ENCODE measurements at places on chromosomes 3 and 15.

DNA sequence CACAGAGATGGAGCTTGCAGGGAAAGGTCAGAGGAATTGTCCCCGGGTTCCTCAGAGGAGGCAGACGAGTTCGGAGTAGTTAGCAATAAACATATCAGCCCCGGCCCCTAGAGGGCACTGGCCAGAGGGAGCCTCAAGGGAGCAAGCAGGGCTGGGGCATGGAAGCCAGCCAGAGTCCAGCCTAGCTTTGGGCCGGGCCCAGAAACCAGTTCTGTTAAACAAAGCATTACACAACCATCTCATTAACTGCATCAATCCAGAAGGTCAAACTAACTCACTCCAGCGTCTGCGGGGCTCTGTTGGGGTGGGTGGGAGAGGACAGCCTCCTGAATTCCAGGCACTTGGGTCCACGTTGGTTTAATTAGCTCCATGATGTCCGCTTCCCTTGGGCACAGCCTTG is 41.0 kb upstream of the IREB2 start:
- H3K27ac ChIP-seq: no peak overlapping the region
- no peaks in the 10 kb centered on the region for H3K27me3 ChIP-seq
- no peak for DNase-seq
- no peak overlapping the region for H3K4me3 ChIP-seq

DNA sequence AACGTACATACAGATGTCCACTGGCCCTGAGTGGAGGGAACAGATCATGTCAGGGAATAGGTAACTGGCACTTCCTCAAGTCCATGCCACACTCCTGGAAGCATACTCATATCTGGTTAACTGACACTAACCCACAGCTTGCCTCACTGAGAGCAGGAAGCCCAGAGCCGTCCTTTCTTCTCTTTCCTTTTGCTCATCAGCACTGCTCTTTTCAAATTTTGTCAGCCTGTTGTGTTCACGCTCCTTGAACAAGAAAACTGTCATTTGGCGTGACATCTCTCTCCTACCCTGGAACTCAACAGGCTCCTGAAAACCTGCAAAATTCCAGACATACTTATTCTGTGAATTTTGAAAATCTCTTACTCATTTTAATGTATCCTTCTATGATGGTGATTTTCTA is 360.2 kb downstream of the MAGI1 start:
- no peaks in the 10 kb centered on the region for H3K27me3 ChIP-seq
- H3K4me1 ChIP-seq: no peaks in the 10 kb centered on the region
- DNase-seq: no peak
- H3K27ac ChIP-seq: no peak overlapping the region
- H3K36me3 ChIP-seq: no peaks in the 10 kb centered on the region
- no peak overlapping the region for H3K4me3 ChIP-seq

- H3K27ac ChIP-seq: peak overlapping the region; percentile 36
- H3K4me3 ChIP-seq: no peak overlapping the region
- H3K27me3 ChIP-seq: no peaks in the 10 kb centered on the region
Observed at GRCh38 chr15:22780267-22780666, 6.2 kb upstream of the NIPA1 start.

GRCh38 chr3:44442596-44443309 is 34.7 kb downstream of the ZNF445 start:
- peaks cover 14% of the 10 kb centered on the region for H3K36me3 ChIP-seq
- no peak for DNase-seq
- H3K27me3 ChIP-seq: no peaks in the 10 kb centered on the region
- no peak overlapping the region for H3K27ac ChIP-seq

GRCh38 chr3:101026881-101027280 is 33.7 kb upstream of the ABI3BP start:
- H3K27me3 ChIP-seq: no peaks in the 10 kb centered on the region
- H3K27ac ChIP-seq: no peak overlapping the region
- H3K36me3 ChIP-seq: no peaks in the 10 kb centered on the region
- H3K4me3 ChIP-seq: no peak overlapping the region
- no peak for DNase-seq

- H3K36me3 ChIP-seq: no peaks in the 10 kb centered on the region
- no peak overlapping the region for H3K4me3 ChIP-seq
- H3K27ac ChIP-seq: no peak overlapping the region
- no peaks in the 10 kb centered on the region for H3K27me3 ChIP-seq
- H3K4me1 ChIP-seq: no peaks in the 10 kb centered on the region
Observed at GRCh38 chr3:164460851-164461250, 617.4 kb downstream of the SI start.

- DNase-seq: no peak
- peaks cover 11% of the 10 kb centered on the region for H3K4me1 ChIP-seq
- H3K4me3 ChIP-seq: peak within 1 kb of the TSS; percentile 45
- no peak within 1 kb of the TSS for H3K27ac ChIP-seq
Observed at GRCh38 chr3:126357295-126358037, at the start of gene KLF15. Gene KLF15, minus strand, starts transcription at chr3:126357408. Its CDS starts 4,486 bp downstream, at chr3:126352922.

DNA sequence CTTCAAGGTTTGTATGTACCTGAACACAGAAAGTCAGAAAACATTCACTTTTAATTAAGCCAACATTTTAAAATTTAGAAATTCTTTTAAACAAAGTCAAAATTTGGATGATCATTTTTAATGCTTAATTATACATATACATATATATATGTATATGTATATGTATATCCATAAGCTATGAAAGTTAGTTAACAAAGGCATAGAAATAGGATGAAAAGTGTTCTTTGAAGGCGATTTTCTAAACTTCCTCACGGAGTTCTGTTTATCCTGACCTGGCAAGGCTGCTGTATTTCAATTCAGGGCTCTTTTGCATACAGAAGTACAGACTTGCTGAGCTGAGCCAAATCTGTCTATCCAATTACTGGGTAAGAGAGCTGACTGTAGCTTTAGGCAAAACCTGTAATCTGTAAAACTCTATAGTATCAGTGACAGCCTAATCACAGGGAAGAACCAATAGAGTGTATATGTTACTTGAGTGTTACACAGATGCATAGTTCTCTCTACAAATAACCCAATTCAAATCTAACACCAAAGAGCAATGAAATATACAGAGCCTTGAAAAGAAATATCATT is 32.1 kb upstream of the THRB start:
- no peak for DNase-seq
- no peak overlapping the region for H3K27ac ChIP-seq
- H3K4me1 ChIP-seq: peaks cover 13% of the 10 kb centered on the region
- no peaks in the 10 kb centered on the region for H3K36me3 ChIP-seq
- H3K27me3 ChIP-seq: peaks cover 6% of the 10 kb centered on the region
- no peak overlapping the region for H3K4me3 ChIP-seq

DNA sequence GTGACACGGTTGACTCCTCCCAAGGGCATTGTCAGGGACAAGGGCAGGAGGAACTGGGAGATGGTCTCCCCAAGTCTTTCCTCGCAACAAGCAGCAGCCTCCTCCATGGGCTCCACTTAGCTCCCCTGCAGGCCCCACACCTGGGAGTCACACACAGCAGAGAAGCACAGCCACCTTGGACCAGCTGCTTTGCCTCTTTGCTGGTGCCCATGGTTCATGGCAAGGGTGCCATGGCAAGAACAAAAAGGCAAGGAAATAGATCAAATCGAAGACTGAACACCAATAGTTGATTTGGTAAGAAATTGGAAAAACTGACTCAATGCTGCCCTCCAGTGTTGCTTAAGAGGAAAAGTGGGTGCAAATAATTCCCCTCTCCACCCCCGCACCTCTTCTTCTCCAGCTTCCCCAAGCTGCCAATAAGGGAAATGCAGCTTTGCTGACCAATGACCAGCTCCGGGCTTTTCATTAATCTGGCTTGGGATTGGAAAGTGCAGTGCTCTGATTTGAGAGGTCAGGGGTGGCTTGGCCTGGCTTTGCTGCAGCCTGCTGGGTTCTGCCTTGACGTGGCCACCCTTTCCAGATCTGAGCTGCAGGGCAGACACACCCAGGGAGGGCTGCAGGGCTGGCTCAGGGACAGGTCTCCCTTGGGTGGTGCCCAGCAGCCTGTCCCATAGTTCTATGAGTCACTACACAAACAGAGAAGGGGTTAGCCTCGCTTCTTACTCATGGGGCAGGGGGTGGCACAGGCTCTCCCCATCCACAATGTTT is 162.0 kb downstream of the KLF13 start:
- no peak overlapping the region for H3K4me3 ChIP-seq
- no peaks in the 10 kb centered on the region for H3K36me3 ChIP-seq
- H3K27ac ChIP-seq: no peak overlapping the region

DNA sequence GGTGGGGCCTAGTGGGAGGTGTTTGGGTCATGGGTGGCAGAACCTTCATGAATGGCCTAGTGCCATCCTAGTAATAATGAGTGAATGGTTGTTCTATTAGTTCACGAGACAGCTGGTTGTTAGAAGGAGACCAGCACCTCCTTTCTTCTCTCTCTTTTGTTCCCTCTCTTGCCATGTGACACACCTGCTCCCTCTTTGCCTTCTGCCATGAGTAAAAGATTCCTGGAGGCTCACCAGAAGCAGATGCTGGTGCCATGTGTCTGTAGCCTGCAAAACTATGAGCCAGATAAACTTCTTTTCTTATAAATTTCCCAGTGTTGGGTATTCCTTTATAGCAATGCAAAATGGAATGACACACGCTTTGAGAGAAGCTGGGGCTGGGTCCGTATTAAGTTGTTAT is 89.0 kb upstream of the SLC4A7 start:
- H3K4me3 ChIP-seq: no peak overlapping the region
- no peaks in the 10 kb centered on the region for H3K27me3 ChIP-seq
- H3K36me3 ChIP-seq: no peaks in the 10 kb centered on the region
- no peak overlapping the region for H3K27ac ChIP-seq

- H3K4me1 ChIP-seq: no peaks in the 10 kb centered on the region
- no peak overlapping the region for H3K4me3 ChIP-seq
- H3K36me3 ChIP-seq: no peaks in the 10 kb centered on the region
- H3K27me3 ChIP-seq: no peaks in the 10 kb centered on the region
Observed at GRCh38 chr3:173217127-173217526, 76.1 kb upstream of the SPATA16 start.

DNA sequence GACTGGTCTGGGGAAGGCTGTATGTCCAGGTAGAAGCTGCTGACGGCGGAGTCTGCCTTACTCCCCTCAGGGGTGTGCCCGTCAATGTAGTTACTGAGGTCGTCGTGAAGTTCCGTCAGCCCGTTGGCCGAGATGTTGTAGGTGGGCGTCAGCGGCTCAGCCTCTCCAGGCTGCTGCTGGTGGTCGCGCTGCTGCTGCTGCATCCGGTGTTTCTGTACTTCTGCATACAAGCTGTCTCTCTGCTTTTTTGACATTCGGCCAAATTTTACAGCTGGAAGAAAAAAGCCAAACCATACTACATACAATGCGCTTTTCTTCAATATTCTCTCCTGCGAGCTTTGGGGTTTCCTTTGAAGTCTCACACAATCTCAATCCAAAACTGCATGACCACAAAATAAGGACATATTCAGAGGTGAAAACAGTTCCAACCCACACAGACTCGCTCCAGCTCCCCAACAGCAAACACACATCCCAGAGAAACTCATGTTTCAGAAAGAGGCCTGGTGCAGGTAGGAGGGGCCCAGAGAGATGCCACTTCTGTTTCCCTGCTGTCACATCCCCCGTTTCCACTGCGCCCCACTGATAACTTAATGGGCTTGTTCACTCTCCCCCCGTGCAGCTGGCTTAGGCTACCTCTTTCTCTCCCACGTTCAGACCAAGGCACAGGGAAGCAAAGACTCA is 32.5 kb upstream of the ICE2 start:
- H3K36me3 ChIP-seq: peaks cover 3% of the 10 kb centered on the region
- H3K4me1 ChIP-seq: peaks cover 27% of the 10 kb centered on the region
- no peak for DNase-seq
- H3K4me3 ChIP-seq: no peak overlapping the region

DNA sequence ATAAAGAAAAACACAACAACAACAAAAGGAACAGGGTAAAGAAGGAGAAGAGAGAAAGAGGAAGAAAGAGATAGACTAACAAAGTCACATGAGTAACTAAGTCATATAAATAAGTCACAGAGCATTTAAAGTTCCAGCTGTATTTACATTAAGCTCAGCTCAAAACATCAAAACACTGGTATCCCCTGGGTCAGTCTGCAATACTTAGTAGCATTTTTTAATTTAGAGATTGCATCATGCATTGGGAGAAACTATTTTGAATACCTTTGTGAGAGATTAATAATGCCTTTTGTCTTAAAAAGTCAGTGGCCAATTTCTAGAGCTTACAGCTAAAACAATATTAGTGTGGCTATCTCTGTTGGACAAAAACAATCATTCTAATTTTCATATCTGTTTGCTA is 78.4 kb downstream of the NEK10 start:
- H3K27ac ChIP-seq: no peak overlapping the region
- H3K27me3 ChIP-seq: no peaks in the 10 kb centered on the region
- no peaks in the 10 kb centered on the region for H3K36me3 ChIP-seq
- DNase-seq: no peak
- no peaks in the 10 kb centered on the region for H3K4me1 ChIP-seq

- no peaks in the 10 kb centered on the region for H3K36me3 ChIP-seq
- H3K4me3 ChIP-seq: no peak overlapping the region
Observed at GRCh38 chr15:25465835-25466234, 27.0 kb upstream of the UBE3A start.

GRCh38 chr3:71585131-71585530 is 1.6 kb upstream of the FOXP1 start:
- H3K36me3 ChIP-seq: no peaks in the 10 kb centered on the region
- peaks cover 16% of the 10 kb centered on the region for H3K4me1 ChIP-seq
- no peak overlapping the region for H3K27ac ChIP-seq
- no peaks in the 10 kb centered on the region for H3K27me3 ChIP-seq
- no peak overlapping the region for H3K4me3 ChIP-seq

DNA sequence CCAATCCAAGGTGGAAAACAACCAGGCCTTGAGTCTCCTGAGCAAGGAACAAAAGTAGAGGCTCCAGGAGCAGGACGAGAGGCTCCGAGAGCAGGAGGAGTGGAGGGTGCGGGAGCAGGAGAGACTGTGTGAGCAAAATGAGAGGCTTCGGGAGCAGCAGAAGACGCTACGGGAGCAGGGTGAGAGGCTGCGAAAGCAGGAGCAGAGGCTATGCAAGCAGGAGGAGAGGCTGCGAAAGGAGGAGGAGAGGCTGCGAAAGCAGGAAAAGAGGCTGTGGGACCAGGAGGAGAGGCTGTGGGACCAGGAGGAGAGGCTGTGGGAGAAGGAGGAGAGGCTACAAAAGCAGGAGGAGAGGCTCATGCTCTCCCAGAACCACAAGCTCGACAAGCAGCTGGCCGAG is 60.3 kb upstream of the UBE2Q2 start:
- peaks cover 16% of the 10 kb centered on the region for H3K27me3 ChIP-seq
- H3K4me1 ChIP-seq: no peaks in the 10 kb centered on the region
- no peaks in the 10 kb centered on the region for H3K36me3 ChIP-seq
- DNase-seq: no peak
- no peak overlapping the region for H3K4me3 ChIP-seq

DNA sequence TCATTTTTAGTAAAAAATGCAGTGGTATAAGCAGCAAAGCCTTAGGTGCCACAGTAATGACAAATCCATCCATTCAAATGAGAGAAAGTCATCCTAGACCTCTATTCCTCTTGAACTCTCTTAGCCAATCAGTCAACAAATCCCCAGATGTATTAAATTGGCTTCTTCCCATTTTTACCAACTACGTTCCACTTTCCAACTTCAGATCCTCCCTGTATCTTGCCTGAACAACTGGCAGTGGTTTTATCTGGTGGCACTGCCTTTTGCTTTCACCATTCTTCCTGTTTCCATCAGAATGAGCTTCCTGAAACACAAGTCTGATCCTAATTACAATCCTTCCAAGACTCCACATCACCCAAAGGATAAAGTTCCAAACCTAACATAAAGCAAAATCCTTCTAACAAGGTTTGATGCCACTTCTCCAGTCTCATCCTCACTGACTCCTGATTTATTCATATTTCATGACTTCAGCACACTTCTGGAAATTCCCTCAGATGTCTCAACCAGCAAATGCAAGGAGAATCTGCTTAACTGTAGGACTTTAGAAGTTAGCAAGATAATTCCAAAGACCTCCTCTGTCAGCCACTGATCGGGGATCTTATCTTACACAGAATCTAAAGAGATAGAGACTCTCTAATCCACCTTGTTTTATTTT is 69.8 kb upstream of the SLC4A7 start:
- no peaks in the 10 kb centered on the region for H3K27me3 ChIP-seq
- no peaks in the 10 kb centered on the region for H3K36me3 ChIP-seq
- H3K4me1 ChIP-seq: peaks cover 9% of the 10 kb centered on the region
- H3K4me3 ChIP-seq: no peak overlapping the region
- no peak for DNase-seq
- no peak overlapping the region for H3K27ac ChIP-seq

Data from keratinocyte (primary cell).